Stimulated activated CD4-positive, alpha-beta T cell treated with anti-CD3 and anti-CD28 coated beads, Interleukin-4, amount 100 ng/mL, for 1 hour (primary cell): ENCODE measurements at places on chromosomes 13 and 19.
A peak's percentile ranks its signal among the peaks of the same experiment; 100 is the strongest.

GRCh38 chr13:73865027-73865426 is 269.2 kb downstream of the KLF12 start:
- DNase-seq, result no peak

DNA sequence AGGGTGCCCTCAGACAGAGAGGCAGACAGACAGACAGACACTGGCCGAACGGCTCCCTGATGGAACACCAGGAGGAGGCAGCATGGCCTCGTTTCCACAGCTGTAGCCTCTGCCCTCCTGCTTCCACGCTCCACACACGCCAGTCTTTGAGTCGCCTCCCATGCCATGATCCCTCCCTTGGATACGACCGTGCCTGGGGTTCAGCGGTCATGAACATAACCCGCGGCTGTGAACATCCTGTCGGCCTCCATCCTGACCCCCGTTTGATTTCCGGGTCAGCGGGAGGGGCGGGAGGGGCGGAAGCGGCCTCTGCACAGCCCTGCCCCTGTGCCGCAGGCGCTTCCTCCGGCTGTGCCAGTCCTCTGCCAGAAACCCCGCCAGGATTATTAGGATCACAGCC is 23.4 kb downstream of the GP6 start:
- no peak for DNase-seq

- DNase-seq, result peak; percentile 93
Measured at GRCh38 chr19:681029-682019, 5.1 kb downstream of the FSTL3 start.

- DNase-seq, result no peak
Measured at GRCh38 chr13:41673640-41674039, 216.3 kb downstream of the RGCC start.

DNA sequence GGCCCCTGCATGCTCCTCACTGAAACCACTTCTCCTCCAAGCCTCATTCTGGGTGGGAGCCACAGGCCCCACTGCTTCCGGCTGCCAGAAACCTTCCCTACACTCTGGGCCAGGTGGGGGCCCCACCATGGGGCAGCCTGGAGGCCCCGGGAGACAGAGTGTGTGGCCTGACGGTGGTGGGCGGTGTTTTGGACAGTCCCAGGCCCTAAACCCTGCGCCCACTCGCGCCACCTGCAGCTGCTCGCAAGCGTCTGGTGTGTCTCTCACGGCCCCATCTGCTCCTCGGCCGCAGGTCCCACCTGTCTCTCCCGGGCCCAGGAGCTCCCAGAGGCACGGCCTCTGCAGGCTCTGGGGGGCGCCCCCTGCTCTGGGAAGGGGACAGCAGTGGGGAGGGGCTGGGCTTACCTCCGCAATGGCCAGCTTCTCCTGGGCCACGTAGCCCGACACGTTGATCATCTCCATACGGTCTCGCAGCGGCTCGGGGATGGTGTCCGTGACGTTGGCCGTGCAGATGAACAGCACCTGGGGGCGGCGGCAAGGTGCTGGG is 5.6 kb downstream of the RPL36 start:
- no peak for DNase-seq

DNA sequence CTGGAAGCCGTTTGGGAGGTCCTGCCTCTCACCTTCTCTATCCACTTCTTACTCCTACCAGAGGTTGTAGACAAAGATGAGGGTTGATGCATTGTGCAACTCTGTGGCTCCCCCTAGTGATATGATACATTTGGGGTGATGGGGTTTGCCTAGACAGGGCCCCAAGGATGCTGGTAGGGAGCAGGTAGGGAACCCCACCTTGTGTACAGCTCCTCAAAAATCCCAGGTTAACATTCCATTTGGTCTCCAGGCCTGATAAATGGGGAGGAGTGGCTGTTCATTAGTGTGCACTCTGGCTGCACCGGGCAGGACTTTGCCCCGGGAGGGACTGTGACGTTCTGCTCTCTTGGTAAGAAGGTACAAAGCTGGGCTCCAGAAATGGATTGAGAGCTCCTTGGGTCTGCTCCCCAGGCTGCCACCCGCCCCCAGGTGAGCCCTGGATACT is 19.2 kb downstream of the SIGLEC8 start:
- DNase-seq, result no peak

- no peak for DNase-seq
Measured at GRCh38 chr13:93450191-93450621, 223.6 kb downstream of the GPC6 start.

DNA sequence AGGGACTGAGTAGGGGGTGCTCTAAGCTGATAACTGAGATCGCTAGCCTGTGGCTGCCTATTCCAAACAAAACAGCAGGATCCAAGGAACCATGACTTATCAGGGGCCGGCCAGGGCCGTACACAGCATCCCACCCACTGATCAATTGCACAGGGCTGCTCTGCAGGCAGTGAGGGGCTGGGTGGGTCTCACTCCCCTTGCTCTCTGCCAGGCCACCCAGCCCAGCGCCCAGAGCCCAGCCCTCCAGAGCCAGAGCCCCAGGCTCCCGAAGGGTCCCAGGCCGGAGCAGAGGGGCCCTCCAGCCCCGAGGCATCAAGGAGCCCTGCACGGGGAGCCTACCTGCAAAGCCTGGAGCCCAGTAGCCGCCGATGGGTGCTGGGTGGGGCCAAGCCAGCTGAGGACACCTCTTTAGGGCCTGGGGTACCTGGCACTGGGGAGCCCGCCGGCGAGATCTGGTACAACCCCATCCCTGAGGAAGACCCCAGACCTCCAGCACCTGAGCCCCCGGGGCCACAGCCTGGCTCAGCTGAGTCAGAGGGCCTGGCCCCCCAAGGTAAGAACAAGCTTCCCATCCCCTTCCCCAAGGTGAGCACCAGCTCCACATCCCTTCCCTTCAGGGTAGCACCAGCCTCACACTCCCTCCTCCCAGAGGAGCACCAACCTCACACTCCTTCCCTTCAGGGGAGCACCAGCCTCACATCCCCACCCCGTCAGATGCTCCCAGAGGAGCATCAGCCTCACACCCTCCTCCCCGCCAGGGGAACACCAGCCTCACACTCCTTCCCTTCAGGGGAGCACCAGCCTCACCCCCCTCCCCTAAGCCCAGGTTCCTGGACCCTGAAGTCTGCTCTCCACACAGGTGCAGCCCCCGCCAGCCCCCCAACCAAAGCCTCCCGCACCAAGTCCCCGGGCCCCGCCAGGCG is 1.9 kb downstream of the SYDE1 start:
- no peak for DNase-seq

DNA sequence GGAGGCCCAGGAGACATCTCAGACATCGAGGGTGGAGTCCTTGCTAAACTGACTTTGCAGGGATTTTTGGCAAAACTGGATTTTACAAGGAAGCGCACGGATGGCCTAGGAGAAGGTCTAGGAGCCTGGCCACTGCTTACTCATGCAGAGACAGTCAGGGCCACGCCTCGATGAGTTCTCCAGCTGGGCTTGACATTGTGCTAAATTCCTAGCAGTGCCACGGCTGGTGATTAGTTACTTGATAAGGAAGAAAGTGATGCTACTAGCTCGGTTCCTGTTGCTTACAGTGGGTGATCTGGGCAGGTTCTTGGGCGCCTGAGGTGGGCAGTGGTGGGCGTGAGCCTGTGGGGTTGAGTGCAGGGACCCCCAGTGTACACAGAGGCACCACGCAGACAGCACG is 143.4 kb downstream of the SOX1 start:
- no peak for DNase-seq

DNA sequence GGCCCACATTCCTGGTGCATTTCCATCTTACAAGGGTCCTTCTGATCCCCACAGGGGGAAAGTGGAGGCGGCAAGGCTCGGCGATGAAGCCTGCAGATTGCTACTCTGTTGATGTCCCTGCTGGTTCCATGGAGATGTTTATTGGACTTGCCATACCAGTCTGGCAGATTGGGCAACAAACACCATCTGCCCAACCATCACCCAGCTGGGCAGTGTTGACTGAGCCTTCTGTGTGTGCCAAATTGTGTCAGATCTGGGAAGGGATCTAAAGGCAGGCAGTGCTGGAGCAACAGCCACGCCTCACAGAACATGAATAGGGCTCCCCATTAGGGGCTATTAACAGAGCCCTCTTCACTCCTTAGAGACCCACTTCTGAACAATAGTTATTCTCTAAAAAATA is 35.0 kb downstream of the FLT1 start:
- DNase-seq, result no peak

DNA sequence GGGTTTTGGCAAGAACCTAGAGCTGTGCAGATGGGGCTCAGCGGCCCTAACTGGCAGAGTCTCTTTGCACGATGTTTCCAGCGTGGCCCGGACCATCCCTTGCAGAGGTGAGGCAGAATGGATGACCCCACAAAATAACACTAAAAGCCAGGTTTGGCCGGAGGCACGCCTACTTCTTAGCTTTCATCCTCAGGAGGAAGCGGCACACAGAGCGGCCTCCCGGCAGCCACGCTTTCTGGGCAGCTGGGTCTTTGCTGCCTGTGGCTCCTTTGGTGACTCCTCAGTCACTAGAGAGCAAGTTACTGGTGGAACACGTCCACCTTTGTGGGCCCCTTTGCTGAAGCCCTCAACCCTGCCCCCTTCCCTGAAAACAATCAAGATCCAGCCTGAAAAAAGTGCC is 25.2 kb downstream of the TEX29 start:
- DNase-seq, result no peak

DNA sequence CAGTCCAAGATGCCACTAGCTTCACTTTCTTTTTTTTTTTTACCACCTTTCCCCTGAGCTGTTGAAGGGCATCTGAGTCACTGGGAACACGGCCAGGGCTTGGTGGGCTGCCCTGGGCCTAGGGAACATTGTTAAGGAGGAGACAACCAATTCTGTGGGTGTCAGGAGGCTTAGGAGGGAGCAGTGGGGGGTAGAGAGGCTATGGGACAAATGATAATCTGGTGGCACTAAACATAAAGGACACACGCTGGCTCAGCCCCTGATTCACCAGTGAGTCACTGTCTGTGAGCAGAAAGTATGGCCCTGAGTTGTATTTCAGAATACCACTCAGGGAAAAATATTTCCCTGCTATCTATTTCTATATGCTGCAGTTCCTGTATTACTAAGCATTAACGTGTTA is 207.8 kb downstream of the DCLK1 start:
- no peak for DNase-seq

- no peak for DNase-seq
Measured at GRCh38 chr19:18893587-18894253, 2.2 kb downstream of the CERS1 start.

GRCh38 chr13:75550159-75550567 is 572 bp downstream of the UCHL3 start:
- peak; percentile 5 for DNase-seq

DNA sequence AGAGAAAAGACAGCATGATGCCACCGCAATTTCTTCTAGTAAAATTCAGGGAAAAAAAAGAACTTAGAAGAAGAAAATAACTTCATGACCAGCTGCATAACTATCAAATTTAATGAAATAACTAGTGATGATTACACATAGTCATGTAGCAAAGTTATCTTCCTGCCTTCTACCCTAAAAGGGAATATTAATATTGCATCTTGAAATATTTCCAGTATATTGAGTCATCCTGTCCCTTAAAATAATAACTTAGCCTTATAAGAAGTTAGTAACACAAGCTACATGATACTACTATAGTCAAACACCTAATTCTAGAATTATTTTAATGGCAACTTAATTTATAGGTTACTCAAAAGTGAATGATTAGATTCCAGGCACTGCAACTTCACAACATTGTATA is 289.2 kb downstream of the KLF12 start:
- DNase-seq, result no peak

DNA sequence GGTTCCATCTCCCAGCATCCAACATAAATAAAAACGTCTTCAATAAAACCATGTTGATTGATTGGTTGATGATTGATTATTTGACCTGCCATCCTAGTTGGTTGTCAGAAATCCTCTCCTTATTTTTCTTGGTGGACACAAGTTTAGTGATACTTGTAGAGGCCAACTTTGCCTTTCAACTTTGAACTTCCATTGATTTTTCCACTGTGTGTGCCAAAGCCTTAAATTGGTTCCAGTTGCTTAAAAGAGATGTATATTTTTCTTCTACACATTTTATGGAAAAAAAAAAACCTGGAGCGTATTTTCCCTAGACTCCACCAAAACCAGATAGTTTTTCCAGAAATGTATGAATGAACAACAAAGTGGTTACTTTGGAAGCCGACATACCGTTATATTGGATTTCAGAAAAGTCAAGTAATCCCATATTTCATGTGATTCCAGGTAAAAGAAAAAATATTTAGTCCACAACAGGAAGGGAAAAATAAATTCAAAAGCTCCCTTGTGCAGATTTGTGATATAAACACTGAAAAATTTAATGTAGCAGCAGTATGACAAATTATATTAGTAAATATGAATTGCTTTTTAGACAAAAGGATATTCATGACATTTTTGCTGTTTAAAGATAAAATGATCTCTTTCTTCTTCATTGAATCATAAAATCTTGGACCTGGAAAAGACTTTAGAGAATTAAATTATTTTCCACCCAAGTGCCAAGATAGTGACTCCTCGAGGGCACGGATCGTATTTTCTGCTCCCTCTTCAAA is 85.2 kb downstream of the MBNL2 start:
- no peak for DNase-seq

GRCh38 chr19:14405380-14405757 is 13.8 kb downstream of the DDX39A start:
- DNase-seq, result no peak
